ENCODE measurements at places on chromosomes 13 and 19.

DNA sequence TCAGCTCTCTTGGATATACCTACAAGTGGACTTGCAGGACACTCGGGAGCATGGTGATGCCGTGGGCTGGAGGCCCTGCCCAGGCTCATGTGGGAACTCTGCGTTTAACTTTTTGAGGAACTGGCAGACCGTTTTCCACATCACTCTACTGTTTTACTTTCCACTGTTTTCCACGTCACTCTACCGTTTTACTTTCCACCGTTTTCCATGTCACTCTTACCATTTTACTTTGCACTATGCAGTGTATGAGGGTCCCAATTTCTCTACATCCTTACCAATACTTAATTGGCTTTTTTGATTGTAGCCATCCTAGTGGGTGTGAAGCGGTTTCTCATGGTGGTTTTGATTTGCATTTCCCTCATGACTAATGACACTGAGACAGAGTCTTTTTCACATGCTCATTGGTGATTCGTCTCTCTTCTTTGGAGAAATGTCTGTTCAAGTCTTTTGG is 40.5 kb downstream of the GATAD2A start:
- no peak for DNase-seq

DNA sequence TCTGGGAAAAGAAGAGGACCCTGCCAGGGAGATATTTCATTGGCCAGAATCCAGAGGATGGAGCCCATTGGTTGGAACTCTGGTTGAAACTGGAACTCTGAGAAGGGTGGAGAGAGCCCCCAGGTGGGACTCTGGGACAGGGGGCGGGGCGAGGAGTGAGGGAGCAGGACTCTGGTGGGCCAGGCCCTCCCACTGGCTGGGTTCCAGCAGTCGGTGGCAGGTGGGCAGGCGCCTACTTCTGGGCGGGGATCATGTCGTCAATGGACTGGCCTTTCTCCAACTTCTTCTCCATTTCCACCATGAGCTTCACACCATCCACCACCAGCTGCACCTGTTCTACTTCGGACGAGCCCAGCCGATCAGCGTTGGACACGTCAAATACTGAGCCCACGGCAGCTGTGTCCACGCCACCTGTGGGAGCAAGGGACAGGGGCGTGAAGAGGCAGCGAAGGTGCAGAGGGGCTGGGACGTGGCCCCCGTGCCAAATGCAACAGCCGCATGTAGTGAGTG is 16.1 kb downstream of the CKM start:
- no peak for DNase-seq

DNA sequence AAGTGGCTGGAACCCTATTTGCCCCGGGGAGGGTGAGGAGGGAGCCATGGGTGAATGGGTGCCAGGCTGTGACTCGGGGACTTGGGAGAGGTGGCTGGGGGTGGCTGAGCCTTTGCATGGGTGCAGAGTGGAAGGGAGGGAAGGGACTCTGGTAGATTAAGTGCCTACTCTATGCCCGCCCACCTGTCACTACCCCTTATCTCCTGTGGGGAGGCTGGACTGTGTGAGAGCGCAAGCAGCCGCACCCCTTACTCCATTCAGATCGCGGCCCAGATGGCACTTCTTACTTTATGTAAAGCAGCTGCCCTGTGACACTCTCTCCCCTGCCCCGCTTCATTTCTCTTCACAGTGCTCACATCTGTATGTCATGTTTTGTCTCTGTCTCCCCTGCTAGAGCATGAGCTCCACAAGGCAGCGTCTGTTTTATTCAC is 2.9 kb downstream of the KASH5 start:
- DNase-seq = no peak

- DNase-seq = peak; percentile 14
Observed at GRCh38 chr13:99028890-99029289, 51.0 kb upstream of the DOCK9 start.

GRCh38 chr13:48000559-48001113 is 437 bp downstream of the SUCLA2 start:
- DNase-seq = no peak

DNA sequence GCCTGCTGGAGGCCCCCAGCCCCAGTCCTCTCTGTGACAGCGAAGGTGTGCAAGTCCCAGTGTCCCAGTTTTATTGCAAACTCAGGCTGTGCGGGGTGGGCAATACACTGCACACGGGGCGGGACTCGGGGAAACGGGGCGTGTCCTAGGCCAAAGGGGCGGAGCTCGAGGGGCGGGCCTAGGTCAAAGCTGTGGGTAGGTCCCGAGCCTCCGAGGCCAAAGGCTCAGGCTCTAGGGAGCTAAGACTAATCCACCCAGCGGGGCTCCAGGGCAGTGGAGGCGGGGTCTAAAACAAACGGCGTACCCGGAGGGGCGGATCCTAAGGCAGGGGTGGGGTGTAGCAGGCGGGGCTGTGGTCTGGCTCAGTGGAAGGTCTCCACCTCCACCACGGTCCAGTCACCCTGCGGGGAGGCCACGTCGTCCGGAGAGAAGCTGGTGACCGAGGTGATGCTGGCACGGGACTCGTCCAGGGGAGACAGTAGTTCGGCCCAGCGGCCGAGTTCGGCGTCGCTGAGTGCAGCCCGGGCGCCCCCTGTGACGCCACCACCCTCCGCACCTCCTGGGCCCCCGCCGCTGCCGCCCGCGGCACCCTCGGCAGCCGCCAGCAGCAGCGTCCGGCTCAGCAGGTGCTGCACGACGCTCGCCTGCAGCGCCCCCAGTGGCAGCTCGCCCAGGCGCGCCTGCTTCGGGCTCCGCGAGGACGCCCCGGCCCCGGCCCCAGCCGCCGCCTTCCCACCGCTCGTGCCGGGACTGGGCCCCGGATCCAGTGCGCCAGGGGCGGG is 5.3 kb downstream of the PRR36 start:
- DNase-seq = peak; percentile 86

DNA sequence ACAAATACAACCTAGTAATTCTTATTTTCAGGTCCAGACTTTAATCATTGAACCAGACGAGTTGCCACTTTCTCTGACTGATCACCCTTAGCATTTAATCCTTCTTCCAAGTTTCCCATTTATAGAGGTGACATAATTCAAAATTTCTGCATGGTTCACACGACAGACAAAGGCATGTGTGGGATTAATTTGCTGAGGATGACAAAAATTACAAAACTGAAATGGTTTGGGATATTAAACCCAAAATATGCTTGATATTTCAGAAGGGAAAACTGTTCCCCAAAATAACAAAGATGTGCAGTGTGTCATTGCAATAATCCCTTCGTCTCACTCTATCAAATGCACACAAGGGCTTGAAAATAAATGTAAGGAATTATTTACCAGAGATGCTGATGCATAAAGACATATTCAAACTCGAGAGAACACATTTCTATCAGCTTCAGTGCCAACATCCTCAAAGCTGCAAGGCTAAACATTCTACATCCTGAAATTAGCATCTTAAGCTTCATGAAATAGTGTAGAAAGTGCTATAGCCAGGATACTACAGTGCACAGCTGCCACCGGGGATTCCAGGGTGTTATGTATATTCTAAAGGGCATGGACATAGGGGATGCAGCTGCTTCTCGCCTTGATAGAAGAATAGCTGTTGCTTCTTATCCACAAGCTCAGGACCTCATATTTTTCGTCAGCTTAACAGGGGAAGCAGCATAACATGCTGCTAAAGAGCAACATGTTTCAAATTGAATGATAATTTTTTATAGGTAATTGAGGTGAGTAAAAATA is 198.7 kb upstream of the SLITRK1 start:
- no peak for DNase-seq

GRCh38 chr19:54433697-54434096 is 15.3 kb upstream of the LENG8 start:
- DNase-seq = no peak

DNA sequence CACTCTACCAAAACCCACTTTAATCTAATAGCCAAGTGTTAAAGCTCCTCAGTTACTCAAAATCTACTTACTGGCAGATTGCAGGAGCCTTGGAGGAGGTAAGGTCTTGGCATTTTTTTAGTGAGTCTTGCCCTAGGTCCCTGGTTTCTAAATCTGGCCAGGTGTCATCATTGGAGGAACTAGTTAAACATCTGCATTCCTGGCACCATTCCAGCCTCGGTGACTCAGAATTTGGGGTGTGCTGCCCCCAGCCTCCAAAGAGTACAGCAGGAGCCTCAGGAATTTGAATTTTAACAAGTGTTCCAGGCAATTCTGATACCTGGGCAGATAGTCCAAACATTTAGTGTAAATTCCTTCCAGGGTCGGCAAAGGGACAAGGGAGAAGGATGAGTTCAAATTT is 37.4 kb downstream of the KLF5 start:
- no peak for DNase-seq

Data from T-helper 17 cell (primary cell).